Cerebellar cortex (tissue), 1 donor: ENCODE measurements at places on chromosomes 7 and 10.

GRCh38 chr10:113199459-113199858, 249.4 kb downstream of the TCF7L2 start:
- DNase-seq = no peak

- DNase-seq = peak; percentile 52
Measured at GRCh38 chr10:70481105-70481504, 2.5 kb downstream of the PALD1 start.

DNA sequence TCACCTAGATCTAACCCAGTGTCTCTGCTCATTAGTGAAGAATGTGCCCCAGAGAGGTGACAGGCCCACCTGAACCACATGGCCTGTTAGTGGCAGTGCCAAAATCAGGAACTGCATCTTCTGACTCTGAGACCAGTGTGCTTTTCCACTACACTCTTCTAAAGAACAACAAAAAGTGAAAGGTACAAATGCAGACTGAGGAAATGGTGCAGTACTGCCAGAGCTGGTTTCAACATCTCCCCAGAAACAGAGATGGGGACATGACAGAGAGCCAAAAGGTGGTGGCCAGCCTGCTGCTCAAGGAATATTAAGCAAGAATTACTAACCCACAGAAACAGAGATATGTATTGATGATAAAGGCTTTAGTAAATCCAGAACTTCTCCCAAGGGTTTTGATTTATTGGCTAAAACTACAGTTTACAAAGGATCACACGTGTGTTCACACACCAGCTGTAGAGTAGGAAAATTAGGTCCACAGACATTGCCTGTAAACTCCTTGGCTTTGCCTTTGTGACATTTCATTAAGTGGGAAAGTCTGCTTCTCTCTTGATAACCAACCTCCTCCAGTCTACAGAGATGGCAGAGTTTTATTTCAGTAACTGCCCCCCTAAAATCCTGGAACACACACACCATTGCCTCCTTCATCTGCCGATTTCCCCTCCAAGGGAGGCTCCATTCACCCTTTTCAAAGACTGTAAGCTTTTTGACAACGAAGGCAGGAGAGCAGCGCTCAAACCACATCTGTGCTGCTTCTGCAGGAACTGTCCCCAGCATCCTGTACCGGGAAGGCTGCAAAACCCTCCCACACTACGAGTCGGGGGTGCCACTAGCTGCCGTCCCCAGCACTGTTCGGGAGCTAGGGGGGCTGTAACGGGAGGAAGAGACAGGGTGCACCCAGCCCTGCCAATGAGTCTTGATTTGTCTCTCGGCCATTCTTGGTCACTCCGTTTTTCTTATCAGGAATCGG, 29.8 kb downstream of the GSDME start:
- no peak for DNase-seq

DNA sequence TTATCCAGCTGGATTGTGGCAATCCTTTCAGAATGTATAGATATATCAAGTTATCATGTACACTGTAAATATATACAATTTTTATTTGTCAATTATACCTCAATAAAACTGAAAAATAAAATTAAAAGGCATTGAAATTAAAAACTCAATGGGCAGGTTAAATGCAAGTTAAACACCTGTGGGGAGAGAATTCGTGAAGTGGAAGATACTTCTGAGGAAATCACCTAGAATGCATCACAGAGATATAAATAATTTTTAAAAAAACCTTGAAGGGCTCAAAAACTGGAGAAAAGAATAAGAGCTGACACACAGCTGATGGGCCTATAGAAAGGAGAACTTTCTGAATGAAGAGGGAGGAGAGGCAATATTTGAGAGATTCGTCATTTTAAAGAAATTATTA, 37.2 kb upstream of the DRGX start:
- DNase-seq = no peak

GRCh38 chr10:97519342-97519741, 20.6 kb downstream of the UBTD1 start:
- DNase-seq = no peak

GRCh38 chr10:86673827-86674581, 5.7 kb downstream of the LDB3 start:
- DNase-seq = no peak

- peak; percentile 55 for DNase-seq
Measured at GRCh38 chr7:122337011-122337410, 32.5 kb upstream of the FEZF1 start.

GRCh38 chr10:118997379-118997778, 32.1 kb upstream of the NANOS1 start:
- DNase-seq = no peak

GRCh38 chr10:104033401-104033930, 52.2 kb downstream of the COL17A1 start:
- DNase-seq = no peak

GRCh38 chr7:55071411-55072175, 52.8 kb downstream of the EGFR start:
- DNase-seq = no peak

DNA sequence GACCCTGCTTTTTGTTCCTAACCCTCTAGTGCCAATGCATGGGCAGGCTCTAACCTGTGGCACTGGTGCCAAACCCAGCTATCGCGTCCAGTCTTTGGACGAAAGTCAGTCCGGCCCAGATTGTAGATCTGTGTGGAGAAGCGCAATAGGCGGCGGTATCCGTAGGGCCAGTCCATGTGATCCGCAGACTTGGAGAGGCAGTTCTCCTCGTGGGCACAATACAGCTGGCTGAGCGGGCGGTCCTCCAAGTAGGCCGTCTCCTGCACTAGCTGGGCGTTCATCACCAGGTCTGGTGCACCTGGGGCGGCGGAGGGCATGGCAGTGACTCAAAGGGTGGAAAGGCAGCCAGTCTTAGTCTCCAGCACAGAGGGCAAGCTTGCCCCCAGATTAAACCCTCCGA, 14.5 kb downstream of the LOXL4 start:
- DNase-seq = peak; percentile 45

DNA sequence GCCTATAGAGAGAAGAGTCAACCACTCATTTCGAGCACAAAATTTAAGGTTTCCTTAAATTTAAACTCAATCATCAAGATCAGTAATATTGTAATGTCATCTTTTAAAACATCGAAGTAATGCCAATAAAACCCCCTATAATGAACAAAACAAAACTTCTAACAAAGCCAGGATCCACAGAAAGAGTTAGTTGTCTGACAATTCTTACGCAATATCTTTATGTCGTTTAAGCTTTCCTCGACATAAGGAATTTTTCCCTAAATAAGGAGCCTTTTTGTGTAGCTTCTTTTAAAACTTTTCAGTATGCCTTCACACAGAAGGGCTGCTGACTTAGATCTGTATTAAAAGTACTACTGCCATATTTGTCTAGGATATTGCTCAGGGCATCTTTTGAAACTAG, 7.5 kb downstream of the EBLN1 start:
- no peak for DNase-seq

DNA sequence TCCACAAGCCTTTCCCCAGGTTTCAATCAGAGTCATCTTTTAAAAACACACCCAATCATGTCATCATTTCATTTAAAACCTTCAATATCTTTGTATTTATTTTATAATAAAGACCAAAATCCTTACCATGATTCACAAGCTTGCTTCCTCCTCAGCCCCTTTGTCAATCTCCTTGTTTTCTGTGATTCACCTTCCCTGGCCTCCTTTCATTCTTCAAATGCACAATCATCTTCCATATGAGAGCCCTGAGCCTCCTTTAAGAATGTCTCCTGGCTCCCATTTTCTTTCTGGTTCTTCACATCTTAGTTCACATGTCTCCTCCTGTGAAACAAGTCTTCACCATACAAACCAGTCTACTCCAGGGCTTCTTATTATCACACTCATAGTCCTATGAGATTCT, 904.0 kb downstream of the SORCS3 start:
- no peak for DNase-seq

DNA sequence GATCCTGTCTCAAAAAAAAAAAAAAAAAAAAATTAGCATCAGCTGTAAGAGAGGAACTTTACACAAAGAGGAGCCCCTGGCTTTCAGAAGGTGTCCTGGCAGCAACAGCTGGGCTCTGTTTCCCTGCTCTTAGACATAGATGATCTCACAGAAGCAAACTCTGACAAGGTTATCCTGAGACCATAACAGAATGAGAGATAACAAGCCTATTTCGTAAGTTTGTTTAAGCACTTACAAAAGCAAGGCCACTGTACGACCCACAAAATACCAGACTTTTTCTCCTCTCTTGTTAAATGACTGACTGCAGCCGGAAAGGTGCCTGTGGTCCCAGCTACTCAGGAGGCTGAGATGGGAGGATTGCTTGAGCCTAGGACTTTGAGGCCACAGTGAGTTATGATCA, 33.3 kb upstream of the OTUD1 start:
- no peak for DNase-seq

GRCh38 chr7:24882989-24883621, 96.9 kb downstream of the OSBPL3 start:
- DNase-seq = no peak

DNA sequence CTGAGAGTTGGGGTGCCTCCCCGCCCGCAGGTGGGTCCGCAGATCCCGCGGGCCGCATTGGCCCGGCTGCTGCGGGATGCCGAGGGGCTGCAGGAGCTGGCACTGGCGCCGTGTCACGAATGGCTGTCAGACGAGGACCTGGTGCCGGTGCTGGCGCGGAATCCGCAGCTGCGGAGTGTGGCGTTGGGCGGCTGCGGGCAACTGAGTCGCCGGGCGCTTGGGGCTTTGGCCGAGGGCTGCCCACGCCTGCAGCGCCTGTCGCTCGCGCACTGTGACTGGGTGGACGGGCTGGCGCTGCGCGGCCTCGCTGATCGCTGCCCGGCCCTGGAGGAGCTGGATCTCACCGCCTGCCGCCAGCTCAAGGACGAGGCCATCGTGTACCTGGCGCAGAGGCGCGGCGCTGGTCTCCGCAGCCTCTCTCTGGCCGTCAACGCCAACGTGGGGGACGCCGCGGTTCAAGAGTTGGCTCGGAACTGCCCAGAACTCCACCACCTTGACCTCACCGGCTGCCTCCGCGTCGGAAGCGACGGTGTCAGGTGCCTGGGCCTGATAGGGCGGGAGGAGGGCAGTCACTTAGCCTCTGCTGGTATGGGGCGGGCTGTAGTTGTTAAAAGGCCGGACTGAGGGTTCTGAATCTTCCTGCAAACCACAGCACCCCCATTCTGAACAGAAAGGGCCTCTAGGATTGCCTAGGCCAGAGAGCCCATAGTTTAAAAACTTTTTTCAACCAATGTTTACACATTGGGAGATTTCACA, 1.3 kb downstream of the FBXL15 start:
- peak; percentile 40 for DNase-seq

GRCh38 chr10:92830478-92831389, 17.6 kb upstream of the EXOC6 start:
- DNase-seq = no peak

DNA sequence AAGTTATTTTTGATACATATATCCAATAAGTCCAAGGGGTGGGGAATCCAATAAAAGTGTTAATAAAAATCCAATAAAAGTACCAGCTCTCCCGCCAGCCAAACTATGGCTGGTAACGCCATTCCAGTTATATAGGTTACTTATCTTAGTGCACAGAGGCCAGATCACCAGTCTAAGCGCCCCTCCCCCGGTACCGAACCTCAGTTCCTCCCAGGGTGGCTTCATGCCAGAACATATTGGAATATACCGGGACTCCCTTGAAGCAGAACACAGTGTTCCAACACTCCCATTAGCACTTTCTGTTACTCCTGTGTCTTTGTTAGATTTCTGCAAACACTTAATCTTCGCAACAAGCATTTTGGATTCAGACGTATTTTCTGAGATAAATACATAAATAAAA, 7.5 kb downstream of the FBH1 start:
- no peak for DNase-seq

DNA sequence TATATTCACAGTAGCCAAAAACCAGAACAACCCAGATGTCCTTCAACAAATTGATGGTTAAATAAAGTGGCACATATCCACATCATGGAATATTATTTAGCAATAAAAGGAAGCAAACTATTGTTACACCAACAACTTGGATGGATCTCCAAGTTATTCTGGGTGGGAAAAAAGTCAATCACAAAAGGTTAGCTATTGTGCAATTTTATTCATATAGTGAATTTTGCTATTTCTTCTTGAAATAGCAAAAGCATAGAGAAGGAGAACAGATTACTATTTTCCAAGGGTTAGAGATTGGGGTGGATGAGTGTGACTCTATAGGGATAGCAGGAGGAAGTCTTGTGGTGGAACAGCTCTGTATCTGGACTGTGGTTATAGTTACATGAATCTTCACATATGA, 87.0 kb downstream of the PTPN20 start:
- no peak for DNase-seq
